Stimulated activated naive B cell treated with anti-CD40 and anti-IgM and Interleukin-4, amounts not matched to agents 10 μg/mL and 1 μg/mL and 100 μg/mL, for 72 hours (primary cell): ENCODE measurements at places on chromosomes 3 and 15.

GRCh38 chr3:133442518-133442917 is 42.7 kb downstream of the BFSP2 start:
- no peak for DNase-seq

GRCh38 chr3:71854706-71855105 is 69.8 kb upstream of the PROK2 start:
- no peak for DNase-seq

GRCh38 chr3:139636511-139636910 is 41.3 kb downstream of the NMNAT3 start:
- DNase-seq: no peak

GRCh38 chr15:66827039-66827697 is 125.1 kb downstream of the SMAD6 start:
- DNase-seq: no peak

GRCh38 chr3:189646853-189647542 is 15.8 kb downstream of the TP63 start:
- no peak for DNase-seq
